Stimulated activated CD4-positive, alpha-beta T cell treated with anti-CD3 and anti-CD28 coated beads, Interleukin-4, amount 100 ng/mL, for 24 hours (primary cell): ENCODE measurements at places on chromosomes 12 and 14.

GRCh38 chr12:124764451-124764850 is 99.2 kb downstream of the SCARB1 start:
- DNase-seq, result peak; percentile 54

DNA sequence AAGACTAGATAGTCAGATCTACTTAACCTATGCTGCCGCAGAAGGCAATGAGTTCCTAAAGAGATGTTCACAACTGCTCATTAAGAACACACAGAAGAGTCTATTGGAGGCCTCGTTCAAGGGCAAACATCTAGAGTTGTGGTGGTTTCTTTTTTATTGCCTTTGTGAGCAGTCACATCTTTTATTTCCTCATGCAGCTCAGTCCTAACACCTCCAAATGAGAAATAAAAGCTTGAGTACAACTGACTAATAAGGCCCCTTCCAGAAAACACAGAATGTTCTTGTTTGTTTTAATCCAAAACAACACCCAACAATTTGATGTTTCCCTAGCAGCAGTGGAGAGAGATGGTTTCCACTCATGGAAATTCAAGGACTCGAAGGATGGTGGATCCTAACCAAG is 123.5 kb upstream of the NOS1 start:
- no peak for DNase-seq

- no peak for DNase-seq
Measured at GRCh38 chr14:58082491-58083098, 69.4 kb downstream of the ARMH4 start.

- DNase-seq, result no peak
Measured at GRCh38 chr14:37285220-37285619, 87.5 kb downstream of the MIPOL1 start.

DNA sequence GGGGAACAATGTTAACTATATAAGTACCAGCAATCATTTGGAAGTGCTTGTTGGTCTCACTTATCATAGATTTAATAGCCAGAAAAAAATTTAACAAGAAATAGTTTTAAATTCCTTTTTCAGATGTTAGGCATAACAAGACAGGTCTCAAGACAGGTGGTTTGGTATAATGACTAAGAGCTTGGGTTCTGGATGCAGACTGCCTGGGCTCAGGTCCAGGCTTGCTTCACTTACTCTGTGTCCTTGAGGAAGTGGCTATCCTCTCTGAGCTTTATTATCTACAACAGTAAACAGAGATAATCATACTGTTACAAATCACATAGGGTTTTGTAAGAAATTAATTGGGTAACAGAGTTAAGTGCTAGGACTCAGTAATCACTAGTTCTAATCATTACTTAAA is 338.0 kb upstream of the FLRT2 start:
- no peak for DNase-seq

- DNase-seq, result no peak
Measured at GRCh38 chr14:54299410-54300363, 97.1 kb upstream of the CDKN3 start.

GRCh38 chr12:81723361-81723760 is 35.8 kb downstream of the PPFIA2 start:
- DNase-seq, result no peak

- DNase-seq, result no peak
Measured at GRCh38 chr12:121794534-121795033, 1.1 kb upstream of the RHOF start.

- no peak for DNase-seq
Measured at GRCh38 chr14:96574633-96575632, 72.8 kb downstream of the PAPOLA start.

GRCh38 chr12:132266802-132267201 is 62.6 kb downstream of the GALNT9 start:
- no peak for DNase-seq

GRCh38 chr12:45400991-45401390 is 185.1 kb downstream of the ANO6 start:
- no peak for DNase-seq

GRCh38 chr12:110270125-110270962 is 10.7 kb upstream of the ATP2A2 start:
- no peak for DNase-seq

- DNase-seq, result no peak
Measured at GRCh38 chr12:53113136-53113705, 9.9 kb downstream of the SOAT2 start.

- DNase-seq, result no peak
Measured at GRCh38 chr12:129119537-129119936, 266.3 kb downstream of the GLT1D1 start.

DNA sequence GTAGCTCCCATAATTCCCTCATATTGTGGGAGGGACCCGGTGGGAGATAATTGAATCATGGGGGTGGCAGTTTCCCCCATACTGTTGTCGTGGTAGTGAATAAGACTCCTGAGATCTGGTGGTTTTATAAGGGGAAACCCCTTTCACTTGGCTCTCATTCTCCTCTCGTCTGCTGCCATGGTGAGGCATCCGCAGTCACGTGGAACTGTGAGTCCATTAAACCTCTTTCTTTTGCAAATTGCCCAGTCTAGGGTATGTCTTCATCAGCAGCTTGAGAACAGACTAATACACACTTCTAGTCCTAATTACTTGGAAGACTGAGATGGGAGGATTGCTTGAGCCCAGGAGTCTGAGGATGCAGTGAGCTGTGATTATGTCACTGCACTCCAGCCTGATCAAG is 64.4 kb downstream of the TMX1 start:
- peak; percentile 26 for DNase-seq

- no peak for DNase-seq
Measured at GRCh38 chr12:66163289-66163688, 6.5 kb downstream of the TMBIM4 start.

DNA sequence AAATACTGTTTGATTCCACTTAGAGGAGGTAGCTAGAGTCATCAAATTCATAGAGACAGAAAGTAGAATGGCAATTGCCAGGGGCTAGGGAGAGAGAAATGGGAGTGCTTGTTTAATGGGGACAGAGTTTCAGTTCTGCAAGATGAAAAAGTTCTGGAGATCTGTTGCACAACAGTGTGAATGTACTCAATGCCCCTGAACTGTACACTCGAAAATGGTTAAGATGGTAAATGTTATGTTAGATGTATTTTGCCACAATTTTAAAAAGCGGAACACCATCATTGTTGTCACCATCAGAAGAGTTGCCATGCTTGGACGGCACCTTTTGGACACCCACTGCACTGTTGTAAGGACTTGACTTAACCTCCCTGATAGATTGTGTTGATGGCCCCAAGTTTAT is 106.9 kb downstream of the SCARB1 start:
- DNase-seq, result no peak

DNA sequence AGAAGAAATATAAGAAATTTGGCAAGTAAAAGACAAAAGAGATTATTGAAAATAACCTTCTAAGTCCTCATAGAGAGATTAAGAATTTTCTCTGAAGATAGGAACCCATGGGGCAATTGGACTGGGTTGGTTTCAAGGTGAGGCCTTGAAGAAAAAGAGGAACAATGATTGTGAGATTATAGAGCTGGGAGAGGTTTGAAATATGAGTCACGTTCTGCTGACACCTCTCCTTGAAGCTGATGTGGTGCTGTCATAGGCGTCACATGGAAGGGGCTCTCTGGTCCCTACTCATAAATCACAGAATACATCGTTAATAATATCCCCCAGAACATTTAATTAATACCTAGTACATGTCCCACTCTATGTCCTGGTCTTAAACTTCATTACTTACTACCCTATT is 227.6 kb upstream of the PDE3A start:
- no peak for DNase-seq

DNA sequence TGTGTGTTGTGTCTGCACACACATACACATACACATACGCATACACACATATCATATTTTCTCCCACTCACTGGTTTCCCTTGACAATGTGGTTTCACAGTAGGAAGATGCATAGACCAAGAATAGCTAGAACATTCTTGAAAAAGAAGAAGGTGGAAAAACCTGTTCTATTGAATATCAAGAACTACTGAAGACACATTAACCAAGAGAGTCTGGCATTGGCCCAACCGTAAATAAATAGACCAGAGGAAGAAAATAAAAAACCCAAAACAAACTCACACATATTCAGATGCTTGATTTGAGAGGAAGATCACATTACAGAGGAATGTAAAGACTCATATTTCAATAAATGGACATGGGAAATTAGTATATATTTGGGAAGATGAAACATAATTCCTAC is 311.3 kb downstream of the FOXG1 start:
- DNase-seq, result no peak

GRCh38 chr12:46754550-46754949 is 71.2 kb downstream of the SLC38A4 start:
- DNase-seq, result no peak
